ENCODE measurements at places on chromosomes 16 and 17.
A peak's percentile ranks its signal among the peaks of the same experiment; 100 is the strongest.

DNA sequence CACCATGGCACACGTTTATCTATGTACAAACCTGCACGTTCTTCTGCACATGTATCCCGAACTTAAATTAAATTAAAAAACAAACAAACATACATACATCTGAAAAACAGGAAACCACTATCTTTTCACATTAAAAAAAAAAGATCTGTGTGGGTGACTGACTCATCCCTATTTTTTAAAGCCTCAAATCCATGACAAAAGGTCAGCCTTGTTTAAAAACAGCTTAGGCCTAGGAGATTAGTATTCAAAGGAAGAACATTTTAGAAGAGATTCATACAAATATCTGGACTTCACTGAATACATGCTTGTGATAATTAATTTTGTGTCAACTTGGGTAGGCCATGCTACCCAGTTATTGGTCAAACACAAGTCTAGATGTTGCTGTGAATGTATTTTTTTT is 4.7 kb upstream of the PRKAR1A start:
- no peak for DNase-seq

GRCh38 chr17:76208120-76208519 is 32.2 kb downstream of the RNF157 start:
- peak; percentile 21 for DNase-seq

DNA sequence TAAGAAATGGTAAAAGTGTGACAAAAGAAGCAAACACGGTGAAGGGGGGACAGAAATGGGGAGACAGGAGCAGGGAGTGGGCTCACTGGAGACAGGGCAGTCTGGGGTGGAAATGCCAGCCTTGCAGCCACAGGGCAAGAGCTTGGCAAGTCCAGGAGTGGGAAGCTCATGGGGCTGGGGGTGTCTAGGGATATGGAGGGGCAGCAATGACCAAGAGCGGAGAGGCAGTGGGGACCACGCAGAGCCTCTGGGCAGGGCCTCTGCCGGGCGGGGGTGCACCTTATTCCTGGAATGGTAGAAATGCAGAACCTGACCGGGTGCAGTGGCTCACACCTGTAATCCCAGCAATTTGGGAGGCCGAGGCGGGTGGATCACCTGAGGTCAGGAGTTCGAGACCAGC is 12.6 kb downstream of the SLC5A10 start:
- DNase-seq, result no peak

GRCh38 chr16:31216422-31217135 is at the start of gene PYDC1:
PYDC1 (minus strand) TSS chr16:31217135; CDS start chr16:31217028, 107 bp downstream.
- DNase-seq, result no peak

DNA sequence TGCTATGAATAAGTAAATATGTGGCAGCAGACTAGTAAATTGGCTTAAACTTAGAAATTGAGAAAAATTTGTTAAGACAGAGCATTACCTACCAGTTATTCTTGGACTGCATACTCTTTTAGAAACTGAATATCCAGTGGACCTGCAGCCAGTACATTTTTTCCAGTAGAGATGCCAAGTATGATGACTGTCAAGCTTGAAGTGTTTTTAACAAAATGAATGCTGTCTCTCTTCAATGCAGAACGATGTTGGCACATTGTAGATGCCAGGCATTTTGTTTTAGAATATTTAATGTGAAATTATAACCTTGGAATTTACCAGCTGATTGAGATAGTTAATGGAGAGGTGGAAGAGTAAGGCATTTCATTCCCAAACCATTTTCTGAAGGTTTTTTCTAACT is 52.5 kb downstream of the NFAT5 start:
- DNase-seq, result no peak

DNA sequence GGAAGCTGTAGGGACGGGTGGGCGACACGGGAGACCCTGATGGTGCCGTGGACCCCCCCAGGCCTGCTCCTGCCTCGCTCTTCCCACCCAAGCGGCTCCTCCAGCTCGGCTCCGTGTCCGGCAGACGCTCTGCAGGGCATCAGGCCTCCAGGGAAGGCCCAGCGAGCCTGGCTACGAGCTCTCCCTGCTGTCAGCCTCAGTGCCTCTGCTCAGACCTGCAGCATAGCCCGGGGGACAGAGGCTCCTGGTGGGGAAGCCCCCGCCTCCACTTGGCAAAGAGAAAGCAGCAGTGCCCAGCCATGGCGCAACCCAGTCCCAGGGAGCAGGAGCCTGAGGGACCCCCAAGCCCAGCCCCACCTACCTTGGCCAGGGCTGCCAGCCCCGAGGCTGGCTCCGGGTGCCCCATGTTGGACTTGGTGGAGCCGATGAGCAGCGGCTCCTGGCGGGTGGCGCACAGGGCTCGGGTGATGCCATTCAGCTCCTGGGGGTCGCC is 5.9 kb downstream of the FASN start:
- no peak for DNase-seq

DNA sequence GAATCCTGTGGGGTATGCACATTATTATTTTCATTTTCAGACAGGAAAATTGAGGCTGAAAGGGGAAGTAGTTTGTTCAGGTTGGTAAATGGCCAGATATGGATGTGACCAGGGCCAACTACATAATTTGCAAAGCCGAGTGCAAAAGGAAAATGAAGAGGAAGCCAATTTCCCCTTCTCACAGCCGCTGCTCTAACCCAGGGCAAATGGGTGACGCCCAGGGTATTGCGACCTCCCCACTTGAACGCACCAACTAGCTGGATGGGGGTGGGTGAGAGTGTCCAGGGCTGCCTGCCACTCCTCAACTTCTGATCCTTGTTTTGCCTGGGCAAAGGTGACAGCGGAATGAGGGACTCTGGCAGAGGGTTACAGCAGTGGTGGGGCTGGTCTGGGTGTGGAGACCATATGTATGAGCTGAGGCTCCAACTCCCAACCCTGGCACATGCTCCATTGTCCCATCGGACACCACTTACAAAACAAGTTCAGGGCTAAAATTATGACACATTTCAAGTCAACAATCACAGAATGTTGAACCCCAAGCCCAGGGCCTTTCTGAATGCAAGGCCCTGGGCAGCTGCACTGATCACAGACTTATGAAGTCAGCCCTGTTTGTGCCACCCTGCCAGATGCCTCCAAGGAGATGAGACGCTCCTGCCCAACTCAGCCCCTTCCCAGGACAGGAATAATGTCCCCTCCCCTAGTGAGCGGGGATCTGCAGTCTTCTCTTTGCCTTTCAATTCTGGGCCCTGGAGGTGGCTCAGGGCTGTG is 1.7 kb downstream of the ANKRD40CL start:
- DNase-seq, result no peak

DNA sequence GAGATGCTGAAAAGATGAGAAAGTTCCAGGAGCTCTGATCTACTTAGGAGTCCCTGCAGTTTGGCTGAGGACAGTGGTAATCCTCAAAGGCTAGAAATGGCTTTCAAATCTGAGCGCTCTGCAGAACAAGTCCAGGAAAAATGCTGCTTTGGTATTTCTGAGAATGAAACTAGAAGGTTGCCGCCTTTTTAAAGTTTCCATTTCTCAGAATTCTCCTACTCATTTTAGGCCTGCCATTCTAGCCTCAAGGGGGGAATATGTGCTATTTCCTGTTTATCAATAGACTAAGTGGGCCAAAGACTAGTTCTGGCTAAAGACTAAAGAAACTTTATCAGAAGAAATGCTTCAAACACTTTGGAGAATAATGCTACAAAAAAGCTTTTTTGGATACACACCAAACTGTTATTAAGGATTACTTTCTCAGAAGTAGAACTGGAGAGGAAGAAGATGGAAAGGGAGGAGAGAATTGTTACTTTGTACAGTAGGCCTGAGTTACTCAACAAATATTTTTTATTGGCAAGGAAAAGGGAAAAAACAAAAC is at the start of gene SLFN12L:
SLFN12L (minus strand) TSS at position 78 of the 541 bp plus-strand sequence. CDS start 15,314 bp downstream, outside the sequence.
- DNase-seq, result peak; percentile 40

GRCh38 chr17:8794636-8795035 is 4.5 kb downstream of the MFSD6L start:
- no peak for DNase-seq

DNA sequence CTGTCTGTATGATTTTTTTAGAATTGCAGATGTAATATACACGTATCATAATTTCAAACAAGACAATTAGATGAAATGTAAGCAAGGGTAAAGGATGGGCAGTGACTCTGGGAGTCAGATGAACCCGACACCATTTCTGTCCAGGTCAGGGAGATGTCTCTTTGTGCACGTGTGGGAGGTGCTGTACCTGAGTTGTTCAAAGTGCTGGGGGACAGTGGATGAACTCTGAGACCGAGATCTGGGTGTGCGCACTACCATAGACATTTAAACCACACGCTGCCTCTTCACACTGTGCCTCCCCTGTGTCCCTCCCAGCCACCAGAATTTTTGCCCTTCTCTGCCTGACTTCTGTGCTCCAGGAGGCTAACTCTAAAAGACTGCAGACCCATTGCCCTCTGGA is 5.9 kb upstream of the RGS9 start:
- DNase-seq, result no peak

- no peak for DNase-seq
Observed at GRCh38 chr16:2530629-2531318, 434 bp downstream of the CEMP1 start.

DNA sequence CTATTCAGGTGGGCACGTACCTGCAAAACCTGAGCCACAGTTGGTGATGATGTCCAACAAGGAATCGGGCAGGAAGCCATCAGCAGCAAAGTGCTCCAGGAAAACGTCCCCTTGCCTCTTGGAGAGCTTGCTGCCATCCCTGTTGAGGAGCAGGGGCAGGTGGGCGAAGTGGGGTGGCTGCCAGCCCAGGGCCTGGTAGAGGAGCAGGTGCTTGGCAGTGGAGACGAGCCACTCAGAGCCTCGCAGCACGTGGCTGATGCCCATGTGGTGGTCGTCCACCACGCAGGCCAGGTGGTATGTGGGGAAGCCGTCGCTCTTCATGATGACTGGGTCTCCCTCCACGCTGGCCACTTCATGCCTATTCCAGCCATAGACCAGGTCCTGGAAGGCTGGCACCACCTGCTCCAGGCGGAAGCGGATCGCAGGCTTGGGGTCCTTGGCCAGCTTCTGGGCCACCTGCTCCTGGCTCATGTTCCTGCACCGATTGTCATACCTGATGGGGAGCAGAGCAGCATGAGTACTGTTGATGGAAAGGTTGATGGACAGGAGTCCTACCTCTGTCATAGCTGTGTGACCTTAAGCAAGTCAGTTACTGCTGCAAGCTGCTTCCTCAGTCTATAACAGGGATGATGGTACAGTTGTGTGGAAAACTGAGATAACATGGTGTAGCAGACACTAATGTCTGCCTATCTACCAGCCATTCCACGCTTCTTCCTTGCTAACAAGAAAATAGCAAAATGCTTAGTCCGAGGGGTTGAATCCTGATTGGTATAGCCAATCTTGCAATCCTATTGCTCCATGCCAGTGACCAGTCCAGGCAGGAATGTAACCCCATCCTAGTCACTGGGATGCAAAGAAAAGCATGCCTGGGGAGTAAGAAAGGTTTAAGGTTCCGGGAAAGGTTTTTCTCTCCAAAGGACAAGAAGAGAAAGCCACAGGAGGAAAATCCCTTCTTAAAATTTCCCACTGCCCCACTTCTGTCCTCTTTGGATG is 22.0 kb downstream of the EARS2 start:
- DNase-seq, result no peak

DNA sequence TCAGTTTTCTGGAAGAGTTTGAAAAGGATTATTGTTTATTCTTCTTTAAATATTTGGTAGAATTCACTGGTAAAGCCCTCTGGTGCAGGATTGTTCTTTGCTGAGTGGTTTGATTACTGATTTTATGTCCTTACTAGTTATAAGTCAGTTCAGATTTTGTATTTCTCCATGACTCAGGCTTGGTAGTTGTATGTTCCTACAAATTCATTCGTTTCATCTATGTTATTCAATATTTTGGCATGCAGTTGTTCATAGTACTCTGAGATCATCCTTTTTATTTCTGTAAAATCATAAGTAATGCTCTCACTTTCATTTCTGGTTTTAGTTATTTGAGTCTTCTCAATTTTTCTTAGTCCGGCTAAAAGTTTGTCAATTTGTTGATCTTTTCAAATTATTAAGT is 58.1 kb upstream of the CRYM start:
- DNase-seq, result no peak

- DNase-seq, result peak; percentile 70
Observed at GRCh38 chr17:75877752-75878173, 618 bp downstream of the TRIM47 start.

DNA sequence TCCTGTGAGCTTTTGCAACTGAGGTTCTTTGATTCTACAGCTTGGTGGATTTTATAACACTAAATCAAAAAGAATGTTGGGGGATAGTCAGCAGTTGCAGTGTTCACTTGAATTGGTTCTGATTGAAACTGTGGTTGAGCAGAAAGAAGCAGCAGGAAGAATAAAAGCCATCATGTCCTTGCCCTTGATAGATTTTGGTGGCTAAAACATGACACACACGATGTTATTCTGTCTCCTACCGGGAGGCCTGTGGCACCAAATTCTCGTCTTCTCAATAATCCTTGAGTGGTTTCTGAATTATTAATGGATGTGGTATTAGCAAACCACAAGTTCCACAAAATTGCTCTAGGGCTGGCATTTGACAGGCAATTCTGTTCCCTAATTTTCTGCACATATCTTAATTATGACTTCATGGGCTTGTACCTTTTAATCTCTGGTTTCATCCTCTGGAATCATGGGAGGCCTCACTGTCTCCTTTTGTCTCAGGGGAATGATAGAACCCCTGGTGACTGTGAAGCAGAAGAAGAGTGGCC is 338.2 kb downstream of the SNX29 start:
- DNase-seq, result no peak

DNA sequence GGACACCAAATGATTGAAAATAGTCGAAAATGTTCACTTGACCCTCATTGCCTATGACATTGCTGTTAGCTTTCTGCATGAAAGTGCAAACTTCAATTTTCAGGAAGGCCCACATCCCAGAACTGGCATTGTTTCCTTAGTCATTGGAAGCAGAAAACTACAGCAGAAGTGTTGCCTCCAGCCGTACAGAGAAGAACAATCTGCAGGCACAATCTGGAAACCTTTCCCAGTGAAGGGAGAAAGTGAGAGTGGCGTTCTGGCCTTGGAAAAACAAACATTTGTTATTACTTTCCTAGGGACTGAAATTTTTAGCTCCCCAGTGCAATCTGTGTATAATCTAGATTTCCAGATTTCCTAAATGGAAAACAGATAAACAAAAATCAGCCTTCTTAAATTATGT is 529.5 kb upstream of the RBFOX1 start:
- no peak for DNase-seq

- no peak for DNase-seq
Observed at GRCh38 chr17:17351901-17352781, 49.0 kb downstream of the NT5M start.

DNA sequence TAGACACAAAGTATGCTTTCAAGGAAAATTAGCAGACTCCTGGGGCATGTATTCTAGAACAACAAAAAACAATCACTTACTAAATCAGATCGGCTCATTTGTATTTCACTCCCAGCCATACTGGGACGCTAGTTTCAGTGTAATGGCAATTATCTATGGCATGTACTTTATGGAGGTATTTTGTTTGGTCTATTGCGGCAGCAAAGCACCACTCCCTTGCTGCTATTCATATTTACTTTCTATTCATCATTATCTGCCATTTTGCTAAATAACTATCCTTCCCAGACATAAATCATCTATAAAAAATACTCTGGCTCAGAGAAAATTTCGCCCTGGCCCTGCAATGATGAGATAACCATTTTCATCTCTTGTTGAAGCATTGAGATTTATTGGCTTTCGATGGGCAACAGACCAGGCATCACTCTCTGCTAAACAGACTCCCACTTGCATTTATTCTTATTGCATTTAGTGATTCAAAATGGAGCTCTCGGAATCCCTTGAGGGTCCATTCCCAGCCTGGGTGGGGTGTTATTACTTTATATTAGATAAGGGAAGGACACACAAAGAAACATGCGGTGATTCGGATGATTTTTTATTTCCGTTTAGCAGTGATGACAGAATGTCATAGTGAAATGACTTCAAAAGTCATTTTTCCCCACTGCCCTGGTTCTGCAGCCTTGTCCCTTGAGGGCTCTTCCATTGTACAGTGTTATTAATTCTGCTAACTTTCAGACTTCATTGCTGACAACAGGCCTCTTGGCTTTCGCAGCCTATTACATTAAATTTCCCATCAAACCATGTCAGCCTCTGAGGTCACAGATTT is 225.8 kb downstream of the IRX3 start:
- DNase-seq, result no peak
